NCI-H1105 treated with DMSO at 0.1 percent for 48 hours (cell line): ENCODE measurements at places on chromosomes 1 and 21.

DNA sequence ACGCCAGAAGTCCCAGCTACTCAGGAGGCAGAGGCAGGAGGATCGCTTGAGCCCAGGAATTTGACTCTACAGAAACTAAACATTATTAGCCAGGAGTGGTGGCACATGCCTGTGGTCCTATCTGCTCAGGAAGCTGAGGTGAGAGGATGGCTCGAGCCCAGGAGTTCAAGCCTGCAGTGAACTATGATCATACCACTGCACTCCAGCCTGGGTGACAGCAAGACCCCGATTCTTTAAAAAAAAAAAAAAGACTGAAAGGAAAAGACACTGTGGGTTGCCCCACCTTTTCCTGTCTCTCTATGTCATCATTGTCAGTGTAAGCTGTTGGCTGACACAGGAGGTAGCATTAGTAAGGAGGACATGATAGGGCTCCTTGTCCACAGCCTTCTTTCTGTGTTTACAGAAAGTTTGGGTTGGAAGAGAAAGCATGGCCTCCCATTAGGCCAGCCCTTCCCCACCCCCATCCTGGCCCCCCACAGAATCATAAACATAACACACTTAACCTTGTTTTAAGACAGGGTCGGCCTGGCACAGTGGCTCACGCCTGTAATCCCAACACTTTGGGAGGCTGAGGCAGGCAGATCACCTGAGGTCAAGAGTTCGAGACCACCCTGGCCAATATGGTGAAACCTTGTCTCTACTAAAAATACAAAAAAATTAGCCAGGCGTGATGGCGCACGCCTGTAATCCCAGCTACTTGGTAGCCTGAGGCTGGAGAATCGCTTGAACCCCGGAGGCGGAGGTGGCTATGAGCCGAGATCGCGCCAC is 20.6 kb upstream of the RCAN3 start:
- DNase-seq: no peak

GRCh38 chr1:64864018-64864940 is 102.1 kb downstream of the JAK1 start:
- peak; percentile 2 for DNase-seq

DNA sequence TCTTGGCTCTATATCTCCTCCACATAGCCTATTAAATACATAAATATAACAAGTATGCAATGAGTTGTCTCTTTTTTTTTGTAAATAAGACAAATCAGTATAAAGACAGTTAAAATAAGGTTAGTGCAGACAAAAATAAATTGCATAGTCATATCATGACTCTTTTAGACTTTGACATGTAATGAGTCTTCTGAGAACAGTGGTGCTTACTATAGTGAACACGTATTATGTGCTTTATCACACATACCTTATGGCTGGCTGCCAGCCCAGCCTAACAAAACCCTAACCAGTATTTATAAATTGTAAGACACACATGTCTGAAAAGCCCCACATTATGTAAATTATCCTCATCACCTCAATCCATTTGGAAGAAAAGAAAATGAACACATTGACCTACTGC is 29.1 kb upstream of the F13B start:
- DNase-seq: no peak

GRCh38 chr1:179794669-179795068 is 51.6 kb downstream of the FAM163A start:
- DNase-seq: no peak

GRCh38 chr1:42272920-42273319 is 62.1 kb downstream of the FOXJ3 start:
- no peak for DNase-seq

- DNase-seq: peak; percentile 67
Observed at GRCh38 chr1:70509996-70510876, 99.2 kb downstream of the CTH start.

DNA sequence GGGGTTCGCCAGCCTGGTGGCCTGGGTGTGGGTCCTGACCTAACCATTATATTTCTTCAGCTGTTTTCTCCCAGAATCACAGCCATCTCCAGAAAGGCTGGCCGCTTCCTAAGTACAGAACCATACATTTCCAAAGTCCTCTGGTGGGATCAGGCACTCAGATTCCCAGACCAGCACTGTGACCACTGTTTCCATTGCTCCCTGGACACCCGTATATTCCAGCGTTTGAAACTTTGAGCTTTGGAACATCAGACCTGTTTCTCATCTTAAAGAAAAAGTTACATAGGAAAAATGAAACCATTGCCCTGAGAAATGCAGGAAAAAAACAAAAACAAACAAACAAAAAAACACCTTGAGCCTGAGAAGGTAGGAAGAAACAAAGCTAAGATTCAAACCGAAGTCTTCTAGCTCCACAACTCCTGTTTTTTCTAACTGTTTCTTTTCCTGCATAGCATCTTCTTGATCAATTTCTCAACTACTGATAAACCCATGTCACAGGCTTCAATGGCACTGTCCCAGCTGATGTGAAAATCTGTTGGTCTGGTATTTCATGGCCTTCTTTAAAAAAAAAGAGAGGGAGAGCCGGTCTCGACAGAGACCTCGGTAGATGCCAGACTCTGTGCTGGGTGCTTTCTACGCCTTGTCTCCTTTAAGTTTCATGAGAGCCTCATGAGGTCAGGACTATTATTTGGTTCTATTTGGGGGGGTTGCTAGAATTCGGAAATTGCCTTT is 221.3 kb downstream of the TOMM20 start:
- DNase-seq: no peak

DNA sequence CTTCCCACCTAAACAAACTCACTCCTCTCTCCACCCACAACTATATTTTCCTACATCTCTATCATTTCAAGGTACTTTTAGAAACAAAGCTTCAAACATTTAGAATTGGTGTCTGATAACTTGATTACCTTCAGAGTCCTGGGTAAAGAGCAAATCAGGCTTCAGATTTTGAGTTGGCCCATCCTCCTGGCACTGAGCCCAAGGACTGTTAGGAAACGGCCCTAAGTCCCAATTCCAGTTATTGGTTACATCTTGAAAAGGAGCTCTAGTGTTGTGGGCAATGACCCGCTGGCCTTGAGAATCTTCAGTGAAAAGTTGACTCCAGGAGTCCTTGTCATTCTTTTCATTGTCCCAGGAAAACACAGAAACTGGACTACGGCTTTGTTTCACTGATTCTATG is 15.1 kb downstream of the MTFR1L start:
- no peak for DNase-seq

DNA sequence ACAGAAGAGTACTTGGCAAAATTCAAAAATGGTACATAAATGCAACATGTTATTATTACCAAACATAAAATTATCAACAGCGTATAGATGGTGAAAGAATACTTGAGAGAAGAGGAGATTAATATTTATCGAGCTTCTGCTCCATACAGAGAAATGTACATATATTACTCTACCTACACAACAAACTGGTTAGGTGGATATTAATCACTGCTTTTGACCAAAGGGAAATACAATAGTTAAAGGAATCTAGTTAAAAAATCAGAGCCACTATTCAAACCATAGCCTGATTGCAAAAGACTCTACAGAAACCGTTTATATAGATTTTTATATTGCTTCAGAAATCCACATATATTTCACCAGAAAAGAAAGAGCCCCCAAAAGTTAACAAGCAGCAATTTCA is 379.3 kb upstream of the PRMT6 start:
- DNase-seq: no peak

- DNase-seq: peak; percentile 99
Observed at GRCh38 chr21:38140207-38140903, 116.4 kb upstream of the KCNJ15 start.

DNA sequence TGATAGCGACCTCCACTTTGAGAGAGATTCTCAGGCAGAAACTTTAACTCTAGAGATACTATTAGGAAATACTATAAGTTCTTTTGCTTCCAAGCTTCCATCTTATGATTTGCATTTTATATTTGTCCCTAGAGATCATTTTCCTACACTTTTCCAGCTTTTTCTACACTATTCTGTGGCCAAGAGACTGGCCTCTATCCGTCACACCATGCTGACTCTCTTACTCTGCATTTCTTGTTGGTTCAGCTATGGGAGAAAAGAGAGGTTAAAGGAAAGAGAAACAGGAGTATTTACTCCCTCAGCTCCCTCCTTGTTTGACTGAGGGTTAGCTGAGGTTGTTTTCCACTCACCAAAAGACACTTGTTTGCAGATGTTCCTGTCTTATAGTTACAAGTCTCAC is 665.6 kb upstream of the CXADR start:
- no peak for DNase-seq

DNA sequence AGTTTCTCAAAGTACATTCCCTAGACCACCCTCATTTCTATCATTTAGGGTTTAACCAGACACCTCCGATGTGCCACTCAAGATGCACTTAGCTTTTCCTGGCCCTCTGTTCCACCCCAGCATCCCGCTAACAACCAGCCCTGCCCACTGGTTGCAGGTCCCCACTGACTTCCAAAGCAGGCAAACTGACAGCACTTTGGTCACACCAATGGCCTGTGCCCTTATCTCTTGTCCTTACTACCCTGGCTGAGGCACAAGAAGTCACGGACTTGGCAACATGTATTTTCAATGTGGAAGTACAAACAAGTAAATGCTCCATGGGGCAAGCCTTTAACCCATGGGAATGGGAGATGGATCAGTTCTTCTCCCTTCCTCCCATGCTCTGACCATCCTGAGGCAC is 357.1 kb downstream of the OMA1 start:
- no peak for DNase-seq

DNA sequence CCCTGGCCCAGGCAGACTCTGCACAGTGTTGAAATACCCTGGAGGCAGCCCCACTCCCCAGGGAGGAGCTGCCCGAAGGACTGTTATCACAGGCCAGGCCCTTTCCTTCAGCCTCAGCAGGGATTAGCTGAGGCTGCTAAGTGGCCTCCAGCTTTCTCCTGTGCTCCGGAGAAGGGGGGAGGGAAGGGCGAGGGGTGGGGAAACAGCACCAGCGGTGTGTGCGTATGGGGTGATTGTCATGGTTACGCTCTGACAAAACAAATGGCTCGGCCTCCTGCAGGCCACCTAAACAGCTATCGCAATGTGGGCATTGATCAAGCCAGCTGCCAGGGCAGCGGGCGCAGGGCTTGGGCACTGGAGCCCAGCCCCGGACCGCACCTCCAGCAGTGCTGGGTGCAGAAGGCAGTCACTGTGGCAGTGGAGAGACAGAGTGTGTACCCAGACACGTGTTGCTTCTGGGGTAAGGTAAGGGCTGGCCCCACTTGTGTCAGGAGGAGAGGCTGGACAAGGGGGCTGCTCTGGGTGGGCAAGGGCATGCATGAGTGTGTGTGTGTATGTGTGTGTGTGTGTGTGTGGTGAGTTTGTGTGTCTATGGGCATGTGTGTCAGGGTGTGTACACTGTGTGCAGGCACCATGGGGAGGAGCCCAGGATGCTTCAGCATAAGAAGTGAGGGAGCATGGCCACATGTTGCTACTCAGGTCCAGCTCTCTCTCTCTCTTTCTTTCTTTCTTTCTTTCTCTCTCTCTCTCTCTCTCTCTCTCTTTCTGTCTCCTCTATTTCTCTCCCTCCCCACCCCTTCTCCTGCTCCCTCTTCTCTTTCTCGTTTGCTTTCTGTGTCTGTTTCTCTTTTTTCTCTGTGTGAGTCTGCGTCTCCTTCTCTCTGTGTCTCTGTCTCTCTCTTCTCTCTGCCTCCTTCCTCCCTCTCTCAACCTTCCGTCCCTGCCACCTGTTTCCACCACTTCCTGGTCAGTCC is at the start of gene VWA5B1:
Gene VWA5B1, plus strand, starts transcription at position 252 of the 974 bp plus-strand sequence. CDS start 19,727 bp downstream, outside the sequence.
- DNase-seq: no peak

- DNase-seq: no peak
Observed at GRCh38 chr21:45836694-45837670, 144.6 kb upstream of the COL6A1 start.

- DNase-seq: no peak
Observed at GRCh38 chr1:117760069-117760468, 154.2 kb downstream of the TENT5C start.
